ENCODE measurements at places on chromosomes 11 and 22.

GRCh38 chr11:115522302-115522701, 18.1 kb upstream of the CADM1 start:
- no peak for DNase-seq

DNA sequence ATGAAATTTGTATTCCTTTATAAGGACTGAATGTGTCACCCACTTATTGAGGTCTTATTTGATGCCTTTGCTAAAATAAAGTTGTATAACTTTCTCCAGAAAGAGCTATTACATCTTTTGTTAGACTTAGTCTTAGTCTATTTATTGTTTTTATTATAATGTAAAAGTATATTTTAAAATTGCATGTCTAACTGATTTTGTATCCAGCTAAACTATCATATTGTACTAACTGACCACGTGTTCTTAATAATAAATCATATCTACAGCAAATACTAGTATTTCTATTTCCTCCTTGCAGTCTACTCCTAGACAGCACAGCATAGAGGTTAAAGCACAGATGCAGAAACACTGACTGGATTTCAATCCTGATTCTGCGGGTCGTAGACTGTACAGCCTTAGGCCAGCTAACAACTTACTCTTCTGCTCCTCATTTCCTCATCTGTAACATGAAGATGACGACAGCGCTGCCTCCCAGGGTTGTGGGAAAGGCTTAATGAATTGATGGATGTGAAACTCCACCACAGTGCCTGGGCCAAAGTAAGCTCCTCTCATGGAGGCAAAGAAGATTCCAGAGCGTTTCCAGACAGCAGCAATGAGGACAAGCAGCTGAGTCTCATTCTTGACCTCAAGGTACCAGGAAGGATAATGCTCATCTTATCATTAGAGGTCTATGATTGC, 13.2 kb downstream of the IFITM10 start:
- no peak for DNase-seq

DNA sequence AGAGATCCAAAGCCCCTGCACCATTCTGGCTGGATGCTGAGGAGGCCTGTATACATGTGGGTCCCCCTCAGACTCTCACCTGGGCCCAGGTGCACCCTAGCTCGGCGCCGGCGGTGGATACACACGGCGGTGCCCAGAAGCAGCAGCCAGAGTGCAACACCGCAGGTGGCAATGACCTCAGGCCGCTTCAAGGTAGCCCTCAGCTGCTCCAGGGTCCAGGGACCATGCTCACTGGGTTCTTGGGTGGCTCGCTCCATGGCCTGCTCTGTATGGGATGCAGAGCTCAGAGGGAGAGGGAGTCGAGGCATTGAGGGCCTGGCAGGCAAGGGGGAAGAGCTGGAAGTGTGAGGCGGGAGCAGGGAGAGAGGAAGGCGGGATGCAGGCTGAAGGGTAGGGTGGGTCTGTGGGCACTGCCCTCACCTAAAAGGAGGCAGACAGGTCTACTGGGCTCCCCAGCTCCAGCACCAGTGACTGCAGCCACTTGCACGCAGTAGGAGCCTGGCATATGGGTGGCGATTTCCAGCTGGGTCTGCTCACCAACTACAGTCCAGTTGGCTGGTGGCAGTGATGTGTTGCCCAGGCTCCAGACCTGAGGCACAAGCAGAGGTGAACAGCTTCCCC, 3.8 kb downstream of the ROBO4 start:
- no peak for DNase-seq

GRCh38 chr22:30305519-30305905, 16.2 kb upstream of the CASTOR1 start:
- no peak for DNase-seq

DNA sequence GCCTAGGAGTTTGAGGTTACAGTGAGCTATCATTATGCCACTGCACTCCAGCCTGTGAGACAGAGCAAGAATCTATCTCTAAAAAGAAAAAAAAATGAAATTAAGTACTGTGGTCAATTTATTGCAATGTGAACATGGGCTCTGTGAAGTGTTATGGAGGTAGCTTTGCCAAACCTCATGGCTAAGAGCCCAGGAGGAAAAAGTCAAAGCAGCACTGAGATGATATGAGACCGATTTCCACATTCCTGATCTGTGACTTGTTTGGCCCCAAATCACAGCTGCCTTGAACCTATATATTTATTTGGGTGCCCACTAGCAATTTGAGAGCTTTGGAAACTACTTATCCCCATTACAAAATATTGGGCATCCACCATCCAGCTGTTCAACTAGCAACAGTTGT, 29.8 kb upstream of the TMEM135 start:
- DNase-seq = no peak

DNA sequence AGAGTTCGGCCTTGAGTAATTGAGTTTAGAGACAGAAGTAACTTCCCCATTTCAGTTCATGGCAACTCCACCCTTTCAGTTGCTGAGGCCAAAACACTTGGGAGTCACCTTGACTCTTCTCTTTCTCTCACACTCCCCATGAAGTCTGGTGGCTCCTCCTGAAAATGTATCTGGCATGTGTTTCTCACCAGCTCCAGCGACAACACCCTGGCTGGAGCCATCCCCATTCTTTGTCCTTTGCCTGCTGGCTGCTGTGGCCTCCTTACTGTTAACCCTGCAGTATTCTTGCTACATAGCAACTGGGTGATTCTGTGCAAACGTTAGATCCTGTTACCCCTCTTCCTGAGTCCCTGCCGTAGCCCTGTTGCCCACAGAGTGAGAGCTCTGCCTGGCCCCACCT, 23.8 kb downstream of the SLC6A5 start:
- no peak for DNase-seq

- DNase-seq = no peak
These were observed 127.2 kb upstream of the ALX4 start for GRCh38 chr11:44437122-44437521.

DNA sequence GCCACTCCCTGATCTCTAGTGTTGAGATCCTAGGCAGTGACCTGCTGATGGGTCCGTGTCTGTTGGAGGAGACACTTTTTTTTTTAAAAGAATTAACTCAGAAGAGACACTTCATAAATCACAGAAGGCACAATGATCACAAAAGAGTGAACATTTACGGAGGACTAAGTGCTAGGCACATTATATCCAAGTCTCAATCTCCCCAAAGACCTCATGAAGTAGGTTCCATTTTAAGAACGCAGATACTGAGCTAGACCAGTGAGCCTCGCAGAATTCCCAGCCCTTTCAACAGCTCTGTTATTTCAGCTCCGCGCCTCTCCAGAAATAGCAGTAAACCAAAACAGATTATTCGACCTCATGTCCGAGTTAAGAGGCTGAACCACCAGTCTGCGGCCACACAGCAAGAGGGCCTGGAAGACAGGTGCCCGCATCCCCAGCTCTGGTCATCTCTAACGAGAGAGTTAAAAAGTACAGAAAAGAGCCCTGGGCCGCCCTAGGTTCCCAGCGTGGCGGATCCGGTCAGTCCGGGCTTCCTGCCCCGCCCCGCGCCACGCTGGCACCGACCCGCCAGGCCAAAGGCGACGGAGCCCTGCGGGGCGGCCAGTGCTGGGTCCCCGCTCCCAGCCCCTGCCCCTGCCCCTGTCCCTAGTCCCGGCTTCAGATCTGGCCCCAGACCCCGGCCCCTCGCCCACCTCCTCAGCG, 612 bp downstream of the XBP1 start:
- no peak for DNase-seq

GRCh38 chr11:132792341-132793140, 739.8 kb downstream of the OPCML start:
- no peak for DNase-seq

GRCh38 chr11:82791779-82792178, 58.1 kb upstream of the FAM181B start:
- DNase-seq = no peak

GRCh38 chr11:35305670-35306382, 113.5 kb downstream of the SLC1A2 start:
- DNase-seq = no peak

GRCh38 chr11:64800303-64801157, 2.5 kb downstream of the MAP4K2 start:
- no peak for DNase-seq

GRCh38 chr11:14381968-14382367, 23.0 kb upstream of the RRAS2 start:
- no peak for DNase-seq

DNA sequence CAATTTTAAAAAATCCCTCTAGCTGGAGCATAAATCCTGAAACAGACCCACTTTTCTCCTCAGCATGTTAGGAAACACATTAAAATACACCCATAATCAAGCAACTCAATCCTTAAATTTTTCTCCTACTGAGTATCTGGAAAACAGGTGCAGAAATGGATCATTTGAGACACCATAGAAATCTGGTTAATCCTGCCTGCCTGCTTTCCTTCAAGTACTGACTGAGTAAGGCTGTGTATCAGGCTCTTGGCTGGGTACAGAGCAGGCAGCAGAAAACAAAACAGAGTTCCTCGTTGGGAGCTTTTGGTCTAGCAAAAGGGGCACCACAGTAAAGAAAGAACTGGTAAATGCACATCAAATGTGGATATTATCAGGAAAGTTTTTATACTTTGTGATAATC, 1.9 kb downstream of the KCNQ1OT1 start:
- no peak for DNase-seq

- no peak for DNase-seq
These were observed 9.2 kb upstream of the CD5 start for GRCh38 chr11:61092908-61093763.

- no peak for DNase-seq
These were observed 7.6 kb upstream of the MUC5AC start for GRCh38 chr11:1150116-1150515.

- no peak for DNase-seq
These were observed 1.9 kb downstream of the CD151 start for GRCh38 chr11:834371-835316.

- no peak for DNase-seq
These were observed 149.4 kb downstream of the DBX1 start for GRCh38 chr11:20010851-20011225.

- no peak for DNase-seq
These were observed 380.1 kb downstream of the SHANK2 start for GRCh38 chr11:70872299-70872698.

- DNase-seq = no peak
These were observed at the start of gene MPEG1 for GRCh38 chr11:59212744-59213631. MPEG1 (minus strand) TSS chr11:59212927; CDS start chr11:59212865, 62 bp downstream.

- no peak for DNase-seq
These were observed 1137.9 kb downstream of the LRRC4C start for GRCh38 chr11:40321537-40321936.

DNA sequence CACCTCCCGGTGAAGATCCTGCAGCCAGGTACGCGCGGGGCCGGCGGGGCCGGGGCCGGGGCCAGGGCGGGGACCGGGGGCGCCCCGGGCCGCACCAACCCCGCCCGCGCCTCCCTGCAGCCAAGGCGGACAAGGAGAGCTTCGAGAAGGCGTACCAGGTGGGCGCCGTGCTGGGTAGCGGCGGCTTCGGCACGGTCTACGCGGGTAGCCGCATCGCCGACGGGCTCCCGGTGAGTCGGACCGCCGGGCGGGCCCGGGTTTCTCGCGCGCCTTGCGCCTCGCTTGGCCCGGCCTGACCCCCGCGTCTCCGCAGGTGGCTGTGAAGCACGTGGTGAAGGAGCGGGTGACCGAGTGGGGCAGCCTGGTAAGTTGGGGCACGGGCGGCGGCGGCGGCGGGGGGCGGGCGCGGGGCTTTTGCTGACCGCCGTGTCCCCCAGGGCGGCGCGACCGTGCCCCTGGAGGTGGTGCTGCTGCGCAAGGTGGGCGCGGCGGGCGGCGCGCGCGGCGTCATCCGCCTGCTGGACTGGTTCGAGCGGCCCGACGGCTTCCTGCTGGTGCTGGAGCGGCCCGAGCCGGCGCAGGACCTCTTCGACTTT, 531 bp downstream of the PIM3 start:
- no peak for DNase-seq

- no peak for DNase-seq
These were observed 26.4 kb downstream of the AMOTL1 start for GRCh38 chr11:94794287-94795168.

- no peak for DNase-seq
These were observed 58.3 kb downstream of the CERK start for GRCh38 chr22:46679706-46680269.

- no peak for DNase-seq
These were observed 562.3 kb downstream of the NTM start for GRCh38 chr11:131932584-131933325.

GRCh38 chr11:55795256-55795655, at the start of gene OR5D14:
OR5D14 (plus strand) TSS chr11:55795556; CDS start chr11:55795556, 0 bp downstream.
- no peak for DNase-seq

DNA sequence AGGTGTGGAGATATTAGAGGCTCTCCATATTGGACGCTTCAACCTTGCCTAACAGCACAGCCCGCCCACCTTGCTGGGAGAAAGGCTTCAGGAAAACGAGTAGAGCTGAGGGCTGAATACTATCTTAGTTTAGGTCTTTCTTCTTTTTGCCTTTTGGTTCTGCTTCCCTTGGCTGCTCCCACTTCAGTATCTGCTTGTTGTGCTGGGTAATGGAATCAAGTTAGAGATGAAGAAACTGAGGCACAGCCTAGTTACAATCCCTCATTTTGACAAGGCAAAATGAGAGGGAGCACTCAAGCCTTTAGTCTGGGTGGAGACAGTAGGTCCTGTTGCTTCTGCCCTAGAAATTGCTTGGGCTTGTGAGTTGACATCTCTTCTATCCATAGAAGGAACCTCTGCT, 41.3 kb upstream of the HSD17B12 start:
- no peak for DNase-seq

- DNase-seq = no peak
These were observed 13.2 kb downstream of the IGLL1 start for GRCh38 chr22:23566705-23567475.

DNA sequence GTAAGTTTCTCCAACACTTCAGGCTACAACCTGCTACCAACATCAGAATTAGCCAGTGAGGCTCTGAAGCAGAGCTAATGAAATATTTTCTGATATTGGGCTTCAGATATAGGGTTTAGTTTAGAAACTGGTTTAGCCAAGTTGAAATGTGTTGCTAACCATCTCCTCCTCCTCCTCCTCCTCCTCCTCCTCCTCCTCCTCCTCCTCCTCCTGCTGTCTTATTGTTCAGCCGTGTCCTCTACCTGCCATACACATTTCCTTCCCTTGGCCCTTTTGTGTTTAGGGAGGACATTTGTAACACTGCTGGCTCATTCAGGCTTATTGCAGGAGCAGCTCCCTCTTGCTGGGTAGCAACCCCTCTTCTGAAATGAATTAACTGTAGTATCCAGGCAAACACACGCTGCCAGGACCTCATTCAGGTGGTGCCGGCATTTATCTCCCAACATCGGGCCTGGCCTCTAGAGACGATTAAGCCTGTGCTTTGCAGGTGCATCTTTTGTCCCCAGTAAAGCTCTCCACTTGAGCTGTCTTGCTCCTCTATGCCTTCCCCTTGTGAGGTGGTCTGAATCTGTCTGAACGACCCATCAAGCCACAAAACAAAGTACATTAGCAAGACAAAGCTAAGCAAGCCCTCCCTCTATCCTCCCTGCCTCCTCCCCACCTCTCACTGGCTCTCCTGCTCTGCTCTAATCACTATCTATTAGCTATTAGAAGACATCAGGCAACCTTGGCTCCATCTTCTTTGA, 82.9 kb downstream of the KCNJ1 start:
- peak; percentile 30 for DNase-seq

DNA sequence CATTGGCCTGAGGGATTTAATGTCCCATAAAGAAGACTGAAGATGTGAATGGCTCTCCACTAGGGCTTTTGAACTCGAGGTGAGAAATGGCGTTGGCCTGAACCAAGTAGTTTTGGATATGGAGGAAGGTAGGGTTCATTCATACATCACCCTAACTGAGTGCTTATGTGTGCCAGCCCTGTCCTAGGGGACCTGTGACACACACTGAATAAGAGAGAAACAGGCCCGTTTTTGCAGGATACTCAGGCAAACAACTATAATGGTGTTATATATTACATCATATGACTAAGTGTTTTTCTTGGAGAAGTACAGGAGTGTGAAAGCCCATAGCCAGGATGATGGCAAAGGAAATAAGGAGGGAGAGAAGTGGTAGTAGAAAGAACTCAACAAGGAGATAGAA, 368.1 kb downstream of the TMEM135 start:
- DNase-seq = no peak

GRCh38 chr11:112318184-112318591, 57.5 kb upstream of the PLET1 start:
- no peak for DNase-seq

All from NCI-H187 (cell line).